ENCODE measurements at places on chromosomes 7 and 10.

- DNase-seq: no peak
These were observed 514.5 kb downstream of the PTPRN2 start for GRCh38 chr7:158072991-158073730.

DNA sequence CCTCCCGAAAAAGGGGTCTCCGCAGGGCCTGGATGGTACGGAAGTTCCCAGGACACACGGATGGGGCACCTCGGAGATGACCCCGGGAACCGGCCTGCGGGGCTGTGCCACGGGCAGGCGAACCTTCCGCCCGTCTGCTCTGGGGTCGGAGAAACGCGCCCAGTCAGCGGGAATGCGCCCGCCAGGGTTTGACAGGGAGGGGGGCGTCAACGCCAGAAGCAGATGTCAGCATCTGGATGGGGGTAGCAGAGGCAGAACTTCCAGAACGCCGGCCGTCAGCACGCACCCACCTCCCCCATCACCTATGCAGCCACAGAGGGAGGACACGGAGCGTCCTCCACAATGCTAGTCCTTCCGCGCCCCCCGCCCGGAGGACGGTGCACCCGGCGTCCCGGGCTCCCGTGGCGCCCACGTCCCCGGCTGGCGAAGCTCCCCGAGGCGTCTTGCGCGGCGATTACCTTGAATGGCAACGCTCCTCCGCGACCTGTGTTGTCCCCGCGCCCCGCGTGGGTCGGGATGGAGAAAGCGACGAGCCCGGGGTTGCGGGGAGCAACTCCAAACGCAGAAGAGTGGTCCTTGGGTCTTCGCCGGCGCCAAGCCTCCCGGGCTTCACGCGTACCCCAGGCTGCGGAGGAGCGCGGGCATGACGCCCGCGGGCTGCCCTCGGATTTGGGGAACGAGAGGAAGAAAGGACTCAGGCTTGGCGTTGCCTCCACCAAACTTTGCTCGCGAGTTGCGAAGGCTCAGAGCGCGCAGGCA is 561 bp downstream of the FGFR2 start:
- DNase-seq: peak; percentile 60

GRCh38 chr7:47461161-47461560 is 120.8 kb downstream of the TNS3 start:
- DNase-seq: no peak

GRCh38 chr7:127359011-127359410 is 33.5 kb downstream of the ZNF800 start:
- peak; percentile 7 for DNase-seq

- no peak for DNase-seq
These were observed 6.8 kb upstream of the CDH23 start for GRCh38 chr10:71389768-71390460.

DNA sequence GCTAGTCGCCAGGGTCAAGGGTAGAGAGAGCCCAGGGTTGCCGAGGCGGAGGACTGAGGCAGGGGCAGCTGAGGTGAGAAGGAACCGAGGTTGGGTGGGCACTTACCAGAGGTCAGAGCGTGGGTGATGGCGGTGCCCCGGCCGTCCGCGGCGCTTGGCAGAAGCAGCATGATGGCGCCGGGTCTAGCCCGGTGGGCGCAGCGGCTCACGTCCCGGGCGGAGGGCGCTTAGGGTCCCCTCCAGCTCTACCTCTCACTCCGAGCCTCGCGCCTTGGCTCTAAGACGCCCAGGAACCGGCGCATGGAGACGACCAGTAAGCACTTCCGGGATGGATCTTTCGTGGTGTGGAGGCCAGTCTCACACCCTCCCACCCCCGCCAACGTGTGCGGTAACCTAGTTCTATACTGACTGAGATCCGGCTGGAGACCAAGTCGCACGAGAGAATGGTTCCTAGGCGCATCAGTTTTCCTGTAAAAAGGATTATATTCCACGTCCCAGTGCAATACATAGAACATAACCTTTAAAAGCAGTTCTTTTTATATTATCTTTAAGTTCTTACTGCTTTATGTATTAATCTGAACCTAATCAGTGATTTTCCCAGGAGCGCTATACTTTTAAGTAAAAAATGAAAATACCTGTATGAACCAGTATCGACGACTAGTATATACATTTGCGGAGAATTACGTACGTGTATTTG is at the start of gene DNAJC2:
TSS of gene DNAJC2 (minus strand) at position 315 of the 697 bp plus-strand sequence. CDS start at position 170, 145 bp downstream.
- peak; percentile 86 for DNase-seq

DNA sequence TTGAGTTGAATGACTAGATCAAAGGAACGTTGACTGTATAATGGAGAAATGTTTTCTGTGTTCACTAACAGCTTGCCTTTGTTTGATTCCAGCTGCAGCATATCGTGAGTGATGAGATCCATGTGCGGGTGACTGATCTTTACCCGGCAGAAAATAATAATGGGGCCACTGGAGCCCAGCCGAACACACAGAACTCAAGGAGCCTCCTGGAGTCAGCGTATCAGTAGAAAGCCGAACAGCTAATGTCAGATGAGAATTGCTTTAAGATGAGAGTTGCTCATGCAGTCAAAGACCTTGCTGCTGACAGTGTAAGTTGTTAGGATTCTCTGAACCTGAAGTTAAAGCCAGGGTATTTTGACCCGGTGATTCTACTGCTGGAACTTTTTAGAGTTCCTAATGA is 34.3 kb upstream of the MTPAP start:
- DNase-seq: no peak

DNA sequence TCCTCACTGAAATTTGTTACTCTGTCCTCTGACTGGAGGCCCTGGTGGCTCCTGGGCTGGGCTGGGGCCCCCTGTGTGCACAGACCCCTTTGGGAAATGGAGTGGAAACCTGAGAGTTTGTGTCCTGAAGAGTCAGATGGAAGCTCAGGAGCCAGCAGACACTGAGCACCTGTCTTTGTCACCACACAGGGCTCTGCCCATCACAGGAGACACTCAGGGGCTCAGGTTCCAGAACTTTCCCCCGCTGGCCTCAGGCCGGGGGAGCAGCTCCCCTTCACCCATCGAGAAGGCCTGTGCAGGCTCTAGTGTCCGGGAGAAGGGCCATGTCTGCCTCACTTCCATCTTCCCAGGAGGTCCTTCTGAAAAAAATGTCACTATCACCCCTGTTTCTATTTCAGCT is 22.3 kb upstream of the PITRM1 start:
- DNase-seq: no peak

- no peak for DNase-seq
These were observed 8.2 kb downstream of the COL26A1 start for GRCh38 chr7:101370836-101371235.

DNA sequence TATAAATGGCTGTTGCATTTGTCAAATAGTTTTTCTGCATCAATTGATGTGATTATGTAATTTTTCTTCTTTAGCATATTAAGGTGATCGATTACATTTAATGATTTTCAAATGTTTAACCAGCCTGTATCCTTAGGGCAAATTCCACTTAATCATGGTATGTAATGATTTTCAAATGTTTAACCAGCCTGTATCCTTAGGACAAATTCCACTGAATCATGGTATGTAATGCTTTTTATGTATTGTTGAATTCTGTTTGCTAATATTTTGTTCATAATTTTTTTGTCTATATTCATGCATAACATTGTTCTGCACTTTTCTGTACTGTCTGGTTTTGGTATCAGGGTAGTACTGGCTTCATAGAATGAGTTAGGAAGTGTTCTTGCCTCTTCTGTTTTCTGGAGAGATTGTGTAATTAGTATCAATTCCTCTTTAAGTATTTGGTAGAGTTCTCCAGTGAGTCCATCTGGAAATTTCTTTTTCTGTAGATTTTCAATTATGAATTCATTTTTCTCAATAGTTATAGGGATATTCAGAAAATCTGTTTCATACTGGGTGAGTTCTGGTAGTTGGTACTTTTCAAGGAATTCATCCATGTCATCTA is 393.2 kb upstream of the FOXK1 start:
- no peak for DNase-seq

GRCh38 chr10:132366006-132366405 is 31.0 kb upstream of the PWWP2B start:
- no peak for DNase-seq

DNA sequence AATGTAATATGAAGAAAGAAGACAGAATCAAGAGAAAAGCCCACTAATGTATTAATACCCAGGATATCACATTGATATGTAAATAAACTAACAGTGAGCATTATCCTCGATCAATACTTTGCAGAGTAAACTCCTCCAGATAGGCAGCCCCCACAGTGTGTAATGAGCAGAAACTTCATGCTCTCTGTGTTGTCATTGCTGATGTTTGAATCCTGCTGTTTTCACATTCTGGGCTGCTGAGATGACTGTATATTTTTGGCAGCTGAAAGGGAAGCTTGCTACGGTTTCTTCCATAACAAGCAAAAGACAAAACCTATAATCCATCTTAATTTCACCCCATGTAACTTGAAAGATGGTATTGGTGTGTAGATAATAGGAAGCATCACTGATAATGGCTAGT is 15.3 kb upstream of the THSD7A start:
- no peak for DNase-seq

- DNase-seq: no peak
These were observed 66.2 kb upstream of the BTBD16 start for GRCh38 chr10:122204691-122205489.

DNA sequence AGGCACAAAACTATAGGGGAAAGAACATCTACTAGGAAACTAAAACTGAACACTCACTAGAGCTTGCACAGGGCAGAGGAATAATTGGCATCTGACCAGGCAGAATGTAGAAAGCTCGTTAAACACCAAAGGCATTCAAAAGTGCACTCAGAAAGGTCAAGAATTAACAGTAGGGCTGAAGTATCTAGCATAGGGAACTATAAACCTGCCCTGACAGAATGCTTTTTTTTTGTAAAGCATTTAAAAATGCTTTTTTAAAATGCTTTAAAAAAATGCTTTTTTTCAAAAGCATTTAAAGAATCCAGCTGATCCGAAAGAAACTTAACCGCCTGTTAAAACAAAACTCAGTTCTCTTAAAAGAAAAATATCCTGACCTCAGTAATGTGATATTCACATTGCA is 74.6 kb upstream of the EGFR start:
- no peak for DNase-seq

GRCh38 chr10:109902992-109903947 is 20.0 kb downstream of the XPNPEP1 start:
- DNase-seq: no peak

DNA sequence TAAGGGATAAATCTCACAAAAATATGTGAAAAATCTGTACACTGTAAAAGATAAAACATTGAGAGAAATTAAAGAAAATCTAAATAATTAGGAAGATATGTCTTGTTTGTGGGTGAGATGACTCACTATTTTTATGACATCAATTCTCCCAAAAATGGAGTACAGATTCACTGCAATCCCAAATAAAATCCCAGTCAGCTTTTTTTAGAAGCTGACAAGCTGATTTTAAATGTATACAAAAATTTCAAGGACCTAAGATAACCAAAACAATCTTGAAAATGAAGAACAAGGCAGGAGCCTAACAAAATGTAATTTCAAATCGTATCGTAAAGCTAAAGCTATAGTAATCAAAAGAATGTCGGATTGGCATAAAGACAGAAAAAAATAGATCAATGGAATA is 458.1 kb downstream of the GRID1 start:
- DNase-seq: no peak

DNA sequence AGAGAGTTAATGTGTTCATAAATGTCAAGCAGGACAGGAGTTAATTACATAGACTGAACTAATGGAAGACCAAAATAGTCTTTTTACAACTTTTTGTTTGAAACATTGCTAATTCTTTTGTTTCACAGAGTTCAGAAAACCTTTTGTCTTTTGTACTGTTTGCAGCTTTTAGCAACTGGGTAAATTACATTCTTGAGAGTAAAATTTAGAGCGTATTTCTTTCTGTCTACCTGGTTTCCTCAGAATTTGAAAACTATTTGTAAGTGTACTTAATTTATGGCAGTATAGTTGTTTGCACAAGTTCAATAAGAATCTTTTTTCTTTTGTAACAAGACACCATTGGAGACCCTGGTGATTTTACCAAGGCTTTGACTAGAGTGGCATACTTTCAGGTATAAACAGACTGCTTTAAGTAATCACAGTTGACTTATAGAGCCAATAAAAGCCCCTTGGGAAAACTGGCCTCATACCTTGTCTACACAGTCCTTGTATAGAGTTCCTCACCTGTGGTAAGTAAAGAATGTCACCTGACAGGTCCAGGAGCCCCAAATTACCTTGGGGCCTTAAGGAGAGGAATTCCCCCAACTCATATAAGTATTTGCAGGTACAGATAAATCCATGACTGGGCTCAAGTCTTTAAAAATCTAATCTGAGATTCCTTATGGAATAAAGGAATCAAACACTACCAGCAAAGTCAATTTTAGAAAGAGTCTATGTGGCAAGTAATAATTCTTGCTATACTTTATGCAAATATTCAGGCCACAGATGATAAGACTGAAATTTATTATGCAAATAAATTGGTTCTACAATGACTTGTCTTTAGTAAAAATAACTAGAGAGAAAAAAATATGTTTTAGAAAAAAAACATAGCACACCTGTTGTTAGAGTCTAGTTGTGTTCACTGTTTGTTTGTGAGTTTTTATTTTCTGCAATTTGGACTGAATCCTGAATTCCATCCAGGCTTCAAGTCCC is 23.6 kb upstream of the CREB3L2 start:
- no peak for DNase-seq

- peak; percentile 97 for DNase-seq
These were observed 27.3 kb upstream of the IFRD1 start for GRCh38 chr7:112422842-112423496.

- no peak for DNase-seq
These were observed 58.0 kb upstream of the PRKAR2B start for GRCh38 chr7:106986450-106986977.

GRCh38 chr7:75663302-75663907 is 75.3 kb downstream of the HIP1 start:
- DNase-seq: no peak

- peak; percentile 26 for DNase-seq
These were observed 13.0 kb upstream of the AKR1E2 start for GRCh38 chr10:4813023-4813422.

- peak; percentile 65 for DNase-seq
These were observed 28.2 kb downstream of the IL15RA start for GRCh38 chr10:5949009-5949759.

DNA sequence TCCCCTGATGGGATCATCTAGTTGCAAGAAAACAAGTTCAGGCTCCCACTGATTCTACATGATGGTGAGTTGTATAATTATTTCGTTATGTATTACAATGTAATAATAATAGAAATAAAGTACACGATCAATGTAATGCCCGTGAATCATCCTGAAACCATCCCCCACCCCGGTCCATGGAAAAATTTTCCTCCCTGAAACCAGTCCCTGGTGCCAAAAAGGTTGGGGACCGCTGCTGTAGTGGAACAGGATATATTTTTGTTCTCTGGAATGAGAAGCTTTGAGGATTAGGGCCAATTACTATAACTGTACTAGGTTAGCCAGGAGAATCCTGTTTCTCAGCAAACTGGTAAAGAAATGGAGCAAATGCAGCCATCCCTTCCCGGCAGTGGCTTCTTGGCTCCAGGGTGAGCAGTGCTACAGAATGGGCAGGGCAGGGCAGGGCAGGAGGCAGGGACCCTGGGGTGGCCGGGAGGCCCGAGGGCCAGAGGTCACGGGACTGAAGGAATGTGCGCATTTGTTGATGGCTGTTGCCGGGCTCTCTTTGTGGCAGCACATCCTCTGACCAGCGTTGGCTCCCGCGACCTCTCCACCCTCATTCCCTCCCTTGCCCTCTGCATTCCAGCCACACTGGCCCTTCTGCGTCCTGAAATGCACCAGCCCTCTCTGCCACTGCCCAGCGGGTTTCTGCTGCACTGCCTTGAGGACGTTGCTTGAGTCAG is 162.3 kb upstream of the NPS start:
- DNase-seq: peak; percentile 71

Data from ELF-1 (cell line).